ENCODE measurements at places on chromosomes 7 and 10.

DNA sequence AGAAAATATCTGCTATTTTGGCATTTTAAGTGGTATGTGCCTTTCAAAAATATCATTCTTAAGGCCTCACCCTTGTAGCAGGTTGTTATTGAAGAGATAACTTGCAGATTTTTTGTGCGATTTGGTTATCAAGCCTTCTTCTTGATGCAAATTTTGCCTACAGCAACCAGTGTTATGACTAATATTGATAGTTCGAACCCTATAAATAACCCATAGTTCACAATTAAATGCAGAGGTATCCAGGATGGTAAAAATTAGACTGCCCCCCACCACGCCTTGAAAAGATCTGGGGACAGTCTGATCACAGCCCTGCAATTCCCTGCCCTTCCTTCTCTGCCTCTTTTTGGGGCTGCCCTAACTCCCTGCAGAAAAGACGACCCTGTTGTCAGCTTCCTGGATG lies 28.4 kb upstream of the RAPGEF5 start:
- DNase-seq, result no peak

DNA sequence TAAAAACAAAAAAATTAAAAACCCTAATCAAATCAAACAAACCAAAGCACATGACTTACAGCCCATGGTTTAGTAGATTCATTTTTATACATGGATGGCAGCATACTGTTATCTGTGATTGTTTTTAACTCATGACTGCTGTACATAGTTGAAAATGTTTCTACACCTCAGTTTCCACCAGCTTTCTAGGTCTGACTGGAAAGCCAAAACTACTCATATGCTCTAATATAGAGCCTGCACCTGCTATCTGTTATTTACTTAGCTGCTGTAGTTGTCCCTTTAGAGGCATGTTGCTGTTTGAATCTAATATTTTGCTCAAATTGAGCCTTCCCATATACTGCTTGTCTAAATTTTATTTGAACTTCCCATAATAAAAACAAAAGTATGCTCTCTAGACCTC lies 289.9 kb upstream of the LRRN3 start:
- no peak for DNase-seq

DNA sequence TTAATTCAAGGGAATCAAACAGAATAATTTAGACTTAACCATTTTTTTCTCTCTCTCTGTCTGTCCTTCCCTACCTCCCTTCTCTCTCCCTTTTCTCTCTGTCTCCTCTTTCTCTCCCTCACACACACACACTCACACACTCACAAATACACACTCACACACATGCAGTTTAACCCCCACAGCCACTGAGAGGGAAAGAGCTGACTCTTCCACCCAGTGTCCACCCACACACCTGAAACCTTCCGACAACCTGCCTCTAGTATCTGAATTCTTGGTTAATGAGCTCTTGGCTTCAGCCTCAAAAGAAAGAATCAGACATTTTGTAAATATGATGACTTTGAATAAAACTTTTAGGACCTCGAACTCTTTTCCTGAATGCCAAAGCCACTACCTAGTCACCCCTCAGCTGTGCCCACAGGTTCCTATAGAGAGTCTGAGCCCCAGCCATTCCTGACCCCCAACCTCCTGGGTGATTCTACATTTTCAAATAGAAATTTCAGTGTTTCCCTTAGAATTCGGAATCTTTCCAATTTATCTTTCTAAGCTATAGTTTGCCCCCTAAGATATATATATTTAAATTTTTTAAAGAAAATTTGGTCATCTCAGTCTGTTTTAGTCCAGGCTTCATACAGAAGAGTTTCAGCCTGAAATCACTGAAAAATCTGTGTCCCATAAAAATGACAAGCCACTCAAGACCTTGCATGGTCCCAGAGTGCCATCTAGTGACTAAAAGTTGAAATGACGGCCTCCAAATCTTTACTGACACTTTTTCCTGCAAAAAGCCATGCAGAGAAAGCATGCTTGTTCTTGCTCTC lies 202.8 kb downstream of the IPMK start:
- no peak for DNase-seq

DNA sequence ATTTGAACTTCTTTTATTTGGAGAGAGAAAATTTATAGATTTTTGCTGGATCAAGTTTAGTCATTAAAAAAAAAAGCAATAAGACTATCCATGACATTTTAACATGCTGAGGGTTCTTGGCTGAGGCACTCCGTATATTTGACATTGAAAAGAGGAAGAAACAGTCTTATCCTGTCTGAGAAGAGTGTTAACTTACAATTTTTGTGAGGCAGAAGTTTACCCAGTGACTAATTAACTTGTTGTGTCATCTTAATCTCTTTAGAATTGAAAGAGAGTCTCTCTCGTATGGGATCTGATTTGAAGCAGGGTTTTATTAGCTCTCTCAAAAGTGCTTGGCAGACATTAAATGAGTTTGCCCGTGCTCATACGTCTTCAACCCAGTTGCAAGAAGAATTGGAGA lies 39.3 kb downstream of the SEC23IP start:
- DNase-seq, result no peak

GRCh38 chr7:32155712-32156111 lies 85.5 kb upstream of the PDE1C start:
- no peak for DNase-seq

GRCh38 chr7:96414931-96415292 lies 93.0 kb upstream of the SLC25A13 start:
- no peak for DNase-seq

- no peak for DNase-seq
These were observed 331.1 kb downstream of the HTR7 start for GRCh38 chr10:90526721-90527120.

DNA sequence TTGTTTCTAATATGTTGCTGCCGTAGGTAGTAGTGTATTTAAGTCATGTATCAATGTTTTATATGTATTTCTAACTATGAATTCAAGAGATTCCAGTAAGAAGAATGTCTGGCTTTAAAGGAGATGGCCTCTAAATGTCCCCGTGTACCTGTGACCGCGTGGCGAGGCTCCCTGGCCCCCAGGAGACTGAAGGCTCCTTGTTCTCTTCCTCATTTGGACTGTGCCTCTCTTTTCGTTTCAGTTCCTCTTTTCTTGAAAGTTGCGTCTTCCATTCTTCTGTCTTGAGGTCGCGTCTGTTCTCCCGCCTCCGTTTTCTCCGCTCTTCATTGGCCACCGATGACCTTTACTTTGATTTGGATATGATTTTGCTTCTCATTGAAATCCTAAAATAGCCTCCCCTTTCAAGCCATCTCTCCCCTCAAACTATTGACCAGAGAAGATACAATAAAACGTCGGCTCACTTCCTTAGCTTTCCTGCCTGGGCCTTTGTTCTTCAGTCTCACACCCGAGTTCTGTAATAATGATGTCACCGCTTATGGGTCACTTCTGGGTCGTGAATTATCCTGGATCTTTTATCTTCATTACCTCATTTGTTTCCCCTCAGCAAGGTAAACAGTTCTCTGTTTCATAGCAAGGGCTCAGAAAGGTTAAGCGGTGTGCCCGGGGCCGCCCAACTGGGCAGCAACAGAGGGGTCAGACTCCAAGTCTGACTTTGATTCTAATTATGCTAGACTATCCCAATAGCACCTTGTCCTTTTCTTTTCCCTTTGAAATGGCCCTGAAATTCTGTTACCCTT lies 28.7 kb downstream of the WIPI2 start:
- no peak for DNase-seq

- DNase-seq, result no peak
These were observed 254.9 kb upstream of the SHH start for GRCh38 chr7:156067156-156067555.

DNA sequence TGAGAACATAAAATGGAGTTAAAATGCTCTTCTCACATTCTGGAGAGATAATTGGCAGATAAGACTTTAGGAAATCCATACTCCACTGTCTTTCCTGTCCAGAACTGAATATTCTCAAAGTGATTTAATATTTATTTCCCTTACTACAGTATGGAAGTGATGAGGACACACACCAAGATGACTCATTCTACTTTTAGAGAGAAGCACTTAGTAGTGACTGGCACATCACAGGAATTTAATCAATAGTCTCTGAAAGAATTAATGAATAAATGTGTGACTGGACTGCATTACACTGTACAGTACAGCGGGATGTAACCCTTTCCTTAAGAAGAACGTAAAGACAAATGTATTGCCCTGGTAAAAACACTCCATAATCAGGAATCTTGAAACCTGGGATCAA lies 116.7 kb downstream of the SEMA3E start:
- no peak for DNase-seq

DNA sequence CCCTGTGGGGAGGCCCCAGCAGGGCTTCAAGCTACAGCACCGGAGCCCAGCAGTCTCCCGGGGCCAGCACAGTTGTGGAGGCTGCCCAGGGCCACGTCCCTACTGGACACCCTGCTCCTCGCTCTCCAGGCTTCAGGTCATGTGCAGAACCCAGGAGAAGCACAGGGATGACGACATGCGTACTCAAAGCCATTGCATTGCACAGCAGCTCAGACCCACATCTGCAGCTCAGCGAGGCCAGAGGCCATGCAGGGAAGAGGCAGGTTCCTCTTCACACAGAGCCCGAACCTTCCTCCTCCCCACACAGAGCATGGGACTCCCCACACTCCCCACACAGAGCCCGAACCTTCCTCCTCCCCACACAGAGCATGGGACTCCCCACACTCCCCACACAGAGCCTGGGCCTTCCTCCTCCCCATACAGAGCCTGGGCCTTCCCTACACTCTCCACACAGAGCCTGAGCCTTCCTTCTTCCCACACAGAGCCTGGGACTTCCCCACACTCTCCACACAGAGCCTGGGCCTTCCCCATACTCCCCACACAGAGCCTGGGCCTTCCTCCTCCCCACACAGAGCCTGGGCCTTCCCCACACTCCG lies 12.3 kb downstream of the CFAP46 start:
- DNase-seq, result no peak

GRCh38 chr10:89706011-89706410 lies 4.6 kb downstream of the KIF20B start:
- DNase-seq, result no peak

DNA sequence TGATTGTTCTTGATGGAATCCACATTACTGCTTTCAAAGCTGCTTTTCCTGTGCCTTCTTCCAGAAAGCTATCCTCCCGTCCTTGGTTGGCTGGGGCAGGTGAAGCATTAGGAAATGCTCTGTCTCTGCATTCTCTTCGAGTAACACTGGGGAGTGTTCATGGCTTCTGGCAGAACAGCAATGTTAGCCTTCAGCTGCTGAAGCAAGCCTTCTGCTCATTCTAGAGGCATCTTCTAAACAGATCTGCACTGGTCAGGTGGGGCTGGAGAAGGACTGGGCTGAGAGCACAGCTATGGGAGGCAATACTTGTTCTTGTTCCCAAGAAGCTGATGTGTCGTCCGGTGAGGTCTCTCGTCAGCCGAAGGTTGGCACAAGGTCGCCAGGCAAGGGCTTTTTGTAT lies 80.6 kb downstream of the MGMT start:
- peak; percentile 44 for DNase-seq

DNA sequence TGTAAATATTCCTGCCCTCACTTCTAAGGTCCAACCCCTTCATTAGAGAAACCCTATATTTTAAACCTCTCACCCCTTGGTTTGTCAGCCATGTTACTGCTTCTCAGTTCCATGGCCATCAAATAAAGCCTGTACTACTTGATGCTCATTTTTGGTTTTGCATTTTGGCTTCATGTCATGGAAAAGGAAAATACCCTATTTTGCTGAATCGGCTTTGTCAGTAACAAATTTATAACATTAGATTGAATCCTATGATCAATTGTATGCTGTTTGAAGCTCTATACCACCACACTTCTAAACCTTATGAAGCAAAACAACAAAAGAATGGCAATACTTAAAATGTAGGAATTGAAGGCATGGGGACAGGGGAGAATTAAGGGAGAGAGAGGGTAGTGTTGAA lies 333.1 kb downstream of the ETV1 start:
- no peak for DNase-seq

DNA sequence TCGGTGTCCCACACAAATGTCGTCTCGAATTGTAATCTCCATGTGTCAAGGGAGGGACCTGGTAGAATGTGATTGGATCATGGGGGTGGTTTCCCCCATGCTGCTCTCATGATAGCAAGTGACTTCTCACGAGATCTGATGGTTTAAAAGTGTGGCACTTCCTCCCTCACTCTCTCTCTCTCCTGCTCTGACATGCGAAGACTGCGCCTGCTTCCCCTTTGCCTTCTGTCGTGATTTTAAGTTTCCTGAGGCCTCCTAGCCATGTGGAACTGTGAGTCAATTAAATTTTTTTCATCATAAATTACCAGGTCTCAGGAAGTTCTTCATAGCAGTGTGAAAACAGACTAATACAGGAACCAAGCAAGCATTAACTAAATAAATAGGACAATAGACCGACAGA lies 229.1 kb downstream of the GFRA1 start:
- DNase-seq, result no peak

- no peak for DNase-seq
These were observed 98.0 kb downstream of the FAM107B start for GRCh38 chr10:14676732-14677131.

DNA sequence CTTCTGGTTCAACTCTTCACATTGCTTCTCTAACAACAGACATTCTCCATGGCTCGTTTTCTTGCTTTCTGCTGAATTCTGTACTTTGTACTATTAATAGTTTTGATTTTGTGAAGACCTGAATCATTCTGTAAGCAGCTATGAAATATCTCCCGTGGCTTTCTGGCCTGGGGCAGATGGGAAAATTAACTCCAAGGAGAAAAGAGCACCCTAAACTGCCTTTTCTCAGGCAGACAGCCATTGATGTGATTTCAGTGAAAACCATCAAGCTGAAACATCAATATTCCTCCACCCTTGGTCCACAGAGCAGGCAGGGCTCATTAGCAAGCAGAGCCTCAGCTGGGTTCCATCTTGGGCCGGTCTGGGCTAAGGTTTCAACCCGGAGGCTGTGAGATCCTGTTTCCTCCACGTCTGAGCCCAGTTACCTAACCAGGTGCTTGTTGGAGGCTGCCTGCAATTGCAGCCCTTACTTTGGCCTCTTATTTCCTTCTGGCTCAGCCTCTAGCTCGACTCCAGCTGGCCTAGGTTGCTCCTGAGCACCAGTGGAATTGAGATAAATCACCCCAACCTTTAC lies 21.1 kb upstream of the EZH2 start:
- DNase-seq, result no peak

GRCh38 chr7:55474944-55475854 lies 97.1 kb downstream of the VOPP1 start:
- DNase-seq, result no peak

- DNase-seq, result no peak
These were observed 156.3 kb upstream of the COBL start for GRCh38 chr7:51472873-51473272.

DNA sequence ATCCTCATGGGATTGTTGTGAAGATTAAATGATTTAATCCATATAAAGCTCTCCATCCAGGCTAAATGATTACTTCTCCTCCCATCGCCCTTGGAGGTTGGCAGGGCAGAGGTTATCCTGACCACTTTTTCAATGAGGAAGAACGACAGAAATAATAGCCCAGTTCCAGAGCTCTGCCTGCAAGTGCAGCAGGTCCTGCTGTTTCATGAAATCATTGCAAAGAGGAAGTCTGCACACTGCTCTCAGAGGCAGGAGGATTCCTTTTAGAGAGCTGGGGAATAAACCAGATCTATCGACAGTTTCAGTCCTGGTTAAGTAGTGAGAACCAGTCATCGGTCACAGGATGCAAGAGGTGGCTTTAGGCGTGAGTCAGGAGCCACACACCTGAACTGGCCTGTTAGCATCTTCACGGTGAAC lies 25.0 kb upstream of the CDH23 start:
- no peak for DNase-seq
